Neural progenitor cell (in vitro differentiated cells): ENCODE measurements at places on chromosomes 5 and 9. TPM values are rescaled to one million over a fixed set of nuclear protein-coding genes. Genes with fewer than 3 reads are reported as not detected.

Gene CDH18
- total RNA-seq: 0.22 and 0.58 TPM in 2 replicates

GRCh38 chr9:129704807-129705206 is 39.4 kb downstream of the PRRX2 start:
- no peak overlapping the region for H3K4me3 ChIP-seq
- no peak overlapping the region for H3K27ac ChIP-seq
- peaks cover 9% of the 10 kb centered on the region for H3K4me1 ChIP-seq
- no peaks in the 10 kb centered on the region for H3K36me3 ChIP-seq

DNA sequence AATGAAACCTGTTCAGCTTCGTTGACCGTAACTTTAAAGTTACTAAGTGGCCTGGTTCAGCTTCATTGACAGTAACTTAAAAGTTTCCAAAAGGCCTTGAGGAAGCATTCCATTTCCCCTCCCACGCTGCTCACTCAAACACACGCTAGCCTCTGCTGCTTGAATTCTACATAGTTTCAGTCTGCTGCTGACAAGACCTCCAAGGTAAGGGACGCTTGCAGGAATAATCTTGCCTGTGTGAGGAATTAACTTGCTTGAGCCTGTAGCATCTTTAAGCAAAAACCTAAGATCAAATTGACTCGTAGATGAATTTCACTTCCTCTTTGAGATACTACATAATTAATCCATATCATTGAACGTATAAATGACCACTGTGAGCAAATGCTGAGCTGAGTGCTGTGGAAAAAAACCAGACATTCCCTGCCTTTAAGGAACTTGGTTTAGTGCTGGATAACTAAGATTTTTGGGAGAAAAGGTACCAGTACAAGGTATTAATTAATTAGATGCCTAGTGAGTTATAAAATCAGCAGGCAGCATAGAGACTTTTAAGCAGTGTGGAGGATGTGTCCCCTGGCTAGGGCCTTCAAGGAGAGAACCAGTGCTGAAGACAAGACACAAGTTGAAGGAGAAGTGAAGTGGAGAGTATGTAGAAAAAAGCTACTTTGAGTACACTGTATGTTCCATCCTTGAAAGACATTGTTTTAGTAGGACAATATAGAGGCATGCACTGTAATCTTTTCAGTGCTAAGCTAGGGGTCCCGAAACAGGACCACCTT is 39.2 kb downstream of the GRAMD2B start:
- no peaks in the 10 kb centered on the region for H3K36me3 ChIP-seq
- H3K27ac ChIP-seq: no peak overlapping the region
- no peak overlapping the region for H3K4me3 ChIP-seq
- DNase-seq: no peak
- H3K27me3 ChIP-seq: no peaks in the 10 kb centered on the region

GRCh38 chr5:142860270-142860669 is 90.1 kb downstream of the ARHGAP26 start:
- no peak overlapping the region for H3K27ac ChIP-seq
- H3K4me1 ChIP-seq: peaks cover 7% of the 10 kb centered on the region
- no peak overlapping the region for H3K4me3 ChIP-seq
- no peaks in the 10 kb centered on the region for H3K27me3 ChIP-seq
- no peaks in the 10 kb centered on the region for H3K36me3 ChIP-seq
- no peak for DNase-seq

Gene ROPN1L
- total RNA-seq: 0.22 TPM in 1 of 2 replicates, not detected in the other

- no peak overlapping the region for H3K27ac ChIP-seq
- no peak for DNase-seq
- H3K36me3 ChIP-seq: peaks cover 5% of the 10 kb centered on the region
- H3K27me3 ChIP-seq: no peaks in the 10 kb centered on the region
Measured at GRCh38 chr5:123351240-123351639, 72.0 kb downstream of the CEP120 start.

DNA sequence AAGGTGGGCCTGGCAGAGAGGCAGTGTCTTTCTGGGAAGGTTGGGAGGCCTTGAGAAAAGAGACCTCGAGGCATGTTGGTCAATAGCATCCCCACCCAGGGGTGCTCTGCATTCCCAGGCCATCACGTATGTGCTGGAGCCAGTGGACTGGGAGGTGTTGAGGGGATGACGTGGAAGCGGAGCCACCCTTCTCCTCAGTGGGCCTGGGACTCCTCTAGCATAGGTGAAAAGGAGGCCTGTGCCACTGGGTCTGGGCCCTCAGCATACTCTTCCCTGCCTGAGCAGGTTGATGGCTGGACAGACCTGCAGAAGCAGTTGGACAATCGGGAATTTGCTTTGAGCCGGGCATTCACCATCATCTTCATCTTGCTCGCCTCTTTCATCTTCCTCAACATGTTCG is 25.5 kb downstream of the PITX1 start:
- no peak for DNase-seq
- no peak overlapping the region for H3K4me3 ChIP-seq
- H3K27me3 ChIP-seq: no peaks in the 10 kb centered on the region
- H3K27ac ChIP-seq: no peak overlapping the region

- peak; percentile 1 for DNase-seq
- no peak overlapping the region for H3K4me3 ChIP-seq
- H3K27ac ChIP-seq: no peak overlapping the region
- no peaks in the 10 kb centered on the region for H3K36me3 ChIP-seq
- peaks cover 64% of the 10 kb centered on the region for H3K4me1 ChIP-seq
Measured at GRCh38 chr5:150642991-150643710, 2.7 kb downstream of the SYNPO start.

Gene ADAMTSL1
- 0.73 and 2.7 TPM in 2 replicates for total RNA-seq

Gene FGF10
- 0.37 and 1.3 TPM in 2 replicates for total RNA-seq

- peaks cover 12% of the 10 kb centered on the region for H3K4me1 ChIP-seq
- peaks cover 51% of the 10 kb centered on the region for H3K27me3 ChIP-seq
- H3K27ac ChIP-seq: no peak overlapping the region
- no peaks in the 10 kb centered on the region for H3K36me3 ChIP-seq
- peak overlapping the region; percentile 46 for H3K4me3 ChIP-seq
Measured at GRCh38 chr5:139394123-139394653, 716 bp downstream of the PROB1 start.

- peaks cover 56% of the 10 kb centered on the region for H3K4me1 ChIP-seq
- H3K27ac ChIP-seq: peak overlapping the region; percentile 84
- H3K27me3 ChIP-seq: no peaks in the 10 kb centered on the region
- H3K4me3 ChIP-seq: no peak overlapping the region
Measured at GRCh38 chr9:2810420-2811075, 33.3 kb downstream of the PUM3 start.

GRCh38 chr9:38685535-38685934 is 34.4 kb downstream of the FAM240B start:
- no peak overlapping the region for H3K4me3 ChIP-seq
- H3K27me3 ChIP-seq: no peaks in the 10 kb centered on the region
- no peak for DNase-seq
- H3K4me1 ChIP-seq: peaks cover 37% of the 10 kb centered on the region
- H3K27ac ChIP-seq: no peak overlapping the region

- no peak overlapping the region for H3K4me3 ChIP-seq
- H3K27me3 ChIP-seq: no peaks in the 10 kb centered on the region
- no peak overlapping the region for H3K27ac ChIP-seq
- DNase-seq: peak; percentile 27
- H3K4me1 ChIP-seq: peaks cover 14% of the 10 kb centered on the region
Measured at GRCh38 chr9:89505911-89506310, 8.0 kb upstream of the SEMA4D start.

GRCh38 chr9:24765025-24765756 is 219.5 kb upstream of the IZUMO3 start:
- no peaks in the 10 kb centered on the region for H3K27me3 ChIP-seq
- no peaks in the 10 kb centered on the region for H3K4me1 ChIP-seq
- no peak overlapping the region for H3K27ac ChIP-seq
- no peaks in the 10 kb centered on the region for H3K36me3 ChIP-seq

DNA sequence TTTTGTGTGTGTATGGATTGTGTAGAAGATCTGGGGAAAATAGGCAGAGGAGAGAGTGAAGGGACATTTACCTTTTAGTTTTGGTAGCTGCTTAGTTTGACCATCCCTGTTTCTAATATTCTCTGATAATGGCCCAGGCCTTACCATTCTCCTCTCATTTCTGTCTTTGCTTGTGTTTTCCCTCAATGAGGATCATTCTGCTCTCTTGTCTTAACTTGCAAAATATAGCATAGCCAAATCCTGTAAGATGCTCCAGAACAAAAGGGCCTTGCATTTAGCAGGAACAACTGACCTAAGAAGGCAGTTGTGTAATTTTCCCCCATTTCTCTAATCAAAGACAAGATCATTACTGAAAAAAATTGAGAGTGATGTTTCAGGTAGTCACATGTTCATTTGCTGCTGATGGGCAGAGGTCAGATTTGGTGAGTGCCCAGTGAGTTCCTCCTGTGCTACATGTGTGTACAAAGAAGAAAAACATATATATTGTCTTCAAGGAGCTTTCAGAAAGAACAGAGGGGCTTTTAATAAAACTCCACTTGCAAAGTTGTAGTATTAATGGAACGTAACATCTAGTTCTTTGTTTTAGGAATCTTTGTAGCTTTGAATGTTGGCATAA is 139.5 kb downstream of the KDM4C start:
- H3K4me1 ChIP-seq: no peaks in the 10 kb centered on the region
- no peak overlapping the region for H3K4me3 ChIP-seq
- H3K27ac ChIP-seq: peak overlapping the region; percentile 6
- no peaks in the 10 kb centered on the region for H3K36me3 ChIP-seq
- no peak for DNase-seq
- H3K27me3 ChIP-seq: no peaks in the 10 kb centered on the region

Gene PCDHB8
- total RNA-seq: 0.31 TPM in 1 of 2 replicates, not detected in the other

DNA sequence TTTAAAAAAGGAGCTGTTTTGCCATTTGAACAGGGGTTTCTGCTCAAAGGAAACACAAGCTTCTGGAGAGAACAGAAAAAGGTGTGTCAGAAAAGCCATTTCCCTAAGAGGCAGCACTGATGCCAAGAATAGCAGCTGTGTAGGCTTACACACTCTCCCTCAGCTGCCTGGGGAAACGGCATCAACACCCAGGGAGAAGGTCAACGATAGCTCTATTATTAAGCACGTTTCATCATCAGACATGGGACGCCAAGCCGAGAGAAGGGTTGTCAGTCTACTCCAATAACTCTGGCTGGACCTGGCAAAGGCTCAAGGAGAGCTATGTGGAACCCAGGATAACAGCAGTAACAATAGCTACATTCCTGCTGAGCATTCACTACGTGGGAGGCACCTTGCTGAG is 314.2 kb downstream of the CDK5RAP2 start:
- no peaks in the 10 kb centered on the region for H3K36me3 ChIP-seq
- DNase-seq: peak; percentile 13
- H3K27ac ChIP-seq: no peak overlapping the region

GRCh38 chr5:96329886-96330529 is 103.0 kb downstream of the PCSK1 start:
- H3K4me1 ChIP-seq: no peaks in the 10 kb centered on the region
- DNase-seq: no peak

Gene EFNA5
- total RNA-seq: 70.5 and 105 TPM in 2 replicates

DNA sequence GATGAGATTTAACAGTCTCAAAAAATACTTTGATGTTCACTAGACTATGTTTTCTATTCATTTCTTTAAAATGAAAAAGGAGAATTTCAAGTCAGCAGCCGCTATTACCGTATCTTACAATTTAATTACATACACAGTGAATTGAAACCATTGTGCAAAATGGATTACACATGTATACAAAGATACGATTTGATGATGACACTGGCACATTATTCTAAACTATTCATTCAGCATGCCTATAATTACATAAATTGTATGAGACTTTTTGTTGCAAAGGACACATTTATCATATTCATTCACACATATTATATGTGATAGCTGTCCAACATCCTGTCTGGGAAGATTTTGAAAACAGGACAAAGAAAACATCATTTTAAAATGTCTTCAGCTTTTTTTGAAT is 118.3 kb upstream of the VCAN start:
- no peaks in the 10 kb centered on the region for H3K36me3 ChIP-seq
- no peaks in the 10 kb centered on the region for H3K27me3 ChIP-seq
- no peak for DNase-seq

DNA sequence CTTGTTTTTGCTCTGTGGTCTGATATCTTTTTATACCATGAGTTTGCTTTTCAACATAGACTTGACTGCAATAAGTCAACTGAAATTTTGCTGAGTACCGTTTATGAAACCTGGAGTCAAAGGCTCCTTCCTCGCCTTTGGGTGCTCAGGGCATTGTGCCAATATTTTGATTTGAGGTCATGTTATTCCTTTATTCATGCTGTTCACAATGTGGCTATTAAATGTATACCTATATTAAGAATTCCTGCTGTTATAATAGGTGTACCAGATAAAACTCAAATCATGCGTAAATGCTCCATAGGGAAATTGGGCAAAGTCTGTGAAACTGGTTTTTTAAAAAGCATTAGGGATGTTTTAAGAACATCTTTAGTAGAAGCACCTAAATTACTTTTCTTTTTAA is 334.0 kb upstream of the NUDT12 start:
- no peaks in the 10 kb centered on the region for H3K36me3 ChIP-seq
- no peak overlapping the region for H3K4me3 ChIP-seq
- DNase-seq: no peak

- DNase-seq: no peak
- no peak overlapping the region for H3K27ac ChIP-seq
- H3K4me1 ChIP-seq: no peaks in the 10 kb centered on the region
- no peaks in the 10 kb centered on the region for H3K27me3 ChIP-seq
- no peaks in the 10 kb centered on the region for H3K36me3 ChIP-seq
- no peak overlapping the region for H3K4me3 ChIP-seq
Measured at GRCh38 chr9:107214381-107214780, 68.7 kb upstream of the RAD23B start.

DNA sequence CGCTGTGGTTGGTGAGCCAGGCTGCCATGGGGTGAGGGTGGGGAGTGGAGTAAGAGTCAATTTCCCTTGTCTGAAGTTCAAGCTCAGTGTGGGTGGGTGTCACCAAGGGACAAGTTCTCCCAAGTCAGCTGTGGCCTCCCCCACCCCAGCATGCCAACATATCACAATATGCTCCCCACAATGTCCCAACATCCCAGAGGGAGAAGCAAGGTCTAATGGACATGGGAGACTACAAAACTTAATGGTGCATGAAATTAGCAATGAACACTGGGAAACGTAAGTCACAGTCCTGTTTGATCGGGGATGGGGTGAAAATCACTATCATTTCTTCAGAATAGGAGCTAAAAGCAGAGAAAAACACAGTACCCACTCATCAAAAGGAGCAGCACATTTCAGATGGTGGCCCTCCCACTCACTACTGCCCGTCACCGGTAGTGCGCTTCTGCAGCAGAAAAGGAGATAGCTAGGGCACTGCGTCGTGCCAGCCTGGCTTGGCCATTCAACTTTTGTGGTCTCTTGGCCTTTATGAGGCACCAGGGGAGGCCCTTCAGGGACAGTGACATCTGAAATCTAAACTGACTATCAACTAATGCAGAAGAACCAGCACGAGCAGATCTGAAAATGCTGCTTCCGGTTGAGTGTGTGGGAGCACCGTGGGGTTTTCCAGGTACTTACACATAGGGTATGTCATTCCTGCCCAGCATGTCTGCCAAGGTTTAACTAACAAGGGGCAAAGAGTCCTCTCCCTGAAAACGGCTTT is 20.5 kb upstream of the NDFIP1 start:
- H3K4me3 ChIP-seq: no peak overlapping the region
- H3K36me3 ChIP-seq: no peaks in the 10 kb centered on the region
- H3K27me3 ChIP-seq: no peaks in the 10 kb centered on the region
- no peak overlapping the region for H3K27ac ChIP-seq

Gene DMRT2
- not detected in 2 replicates for total RNA-seq
